ENCODE measurements at places on chromosomes 3 and 15. TPM values are rescaled to one million over a fixed set of nuclear protein-coding genes. Genes with fewer than 3 reads are reported as not detected.

Gene CD80
- not detected for polyA plus RNA-seq

GRCh38 chr3:171666516-171666915 lies 143.8 kb downstream of the PLD1 start:
- no peak for DNase-seq

DNA sequence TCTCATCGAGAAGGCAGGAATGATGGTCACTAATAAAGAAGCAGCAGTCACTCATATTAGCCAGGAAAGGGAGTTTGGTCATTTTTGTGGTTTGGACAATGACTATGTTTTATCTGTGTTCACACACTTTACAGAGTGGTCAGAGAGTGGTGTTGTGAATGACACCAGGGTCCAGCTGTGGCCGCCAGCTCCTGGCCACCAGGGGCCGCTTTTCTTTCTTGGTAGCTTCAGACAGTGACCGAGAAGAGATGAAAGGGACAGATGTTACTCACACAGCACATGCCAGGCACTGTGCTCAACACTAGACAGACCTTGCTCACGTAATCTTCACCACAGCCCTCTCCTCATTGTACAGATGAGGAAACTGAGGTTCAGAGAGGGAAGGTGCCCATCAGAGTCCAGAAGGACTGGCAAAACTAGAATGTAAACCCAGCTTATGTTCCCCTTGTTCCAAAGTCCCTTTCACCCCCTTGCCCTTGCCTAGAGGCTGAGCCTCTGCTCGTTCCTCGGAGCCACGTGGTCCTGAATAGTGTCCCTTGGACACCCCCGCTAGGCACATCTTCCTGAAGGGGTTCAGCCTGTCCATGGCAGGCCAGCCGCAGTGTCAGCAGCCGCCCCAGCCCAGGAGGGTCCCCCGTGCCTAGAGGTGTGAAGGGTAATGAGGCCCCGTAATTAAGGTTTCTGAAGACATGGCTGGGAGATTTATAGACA lies 55.6 kb downstream of the CYP11A1 start:
- no peak for DNase-seq

GRCh38 chr3:183378008-183378407 lies 50.4 kb downstream of the MCF2L2 start:
- no peak for DNase-seq

DNA sequence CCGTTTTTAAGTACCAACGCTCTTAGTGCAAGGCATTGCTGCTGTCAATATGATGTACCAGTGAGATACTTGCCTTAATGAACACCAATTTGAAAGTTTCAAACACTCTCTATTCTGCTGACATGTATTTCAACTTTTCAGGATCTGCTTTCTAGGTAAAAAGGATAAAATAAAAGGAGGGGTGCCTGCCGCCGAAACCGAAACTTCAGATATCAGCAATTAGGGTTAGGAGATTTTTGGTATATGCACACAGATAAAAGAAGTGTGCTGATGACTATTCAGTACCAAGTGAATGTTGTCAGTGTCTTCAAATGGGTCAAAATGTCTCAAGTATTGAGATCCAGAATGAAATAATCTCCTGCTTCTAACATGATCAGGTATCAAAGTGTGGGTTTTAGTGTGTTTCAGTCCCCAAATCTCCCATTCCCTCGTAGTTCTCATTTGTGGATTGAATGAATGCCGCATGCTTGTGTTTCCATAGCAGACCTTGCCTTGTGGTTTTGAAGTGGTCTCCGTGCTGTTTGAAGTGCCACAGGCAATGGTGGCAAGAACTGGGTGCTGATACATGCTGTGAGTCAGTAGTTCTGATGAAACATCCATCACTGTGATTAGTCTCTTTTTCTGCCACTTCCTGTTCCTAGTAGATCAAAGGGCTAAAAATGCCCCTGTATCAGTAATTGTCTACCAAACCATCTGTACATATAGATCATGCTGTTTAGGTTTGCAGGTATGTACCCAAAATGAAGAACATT lies 22.5 kb downstream of the CHST14 start:
- DNase-seq = no peak

Gene CCDC54
- 2.8 TPM for polyA plus RNA-seq

Measured in forelimb muscle (tissue), 1 donor.